Fibroblast of skin of abdomen (primary cell): ENCODE measurements at places on chromosomes 11 and 22.

- DNase-seq, result peak; percentile 53
Observed at GRCh38 chr11:62665599-62666258, 617 bp downstream of the CSKMT start.

- DNase-seq, result no peak
Observed at GRCh38 chr22:26464312-26464711, 19.3 kb downstream of the HPS4 start.

GRCh38 chr11:73359930-73360742 is 16.1 kb upstream of the RELT start:
- DNase-seq, result peak; percentile 35

DNA sequence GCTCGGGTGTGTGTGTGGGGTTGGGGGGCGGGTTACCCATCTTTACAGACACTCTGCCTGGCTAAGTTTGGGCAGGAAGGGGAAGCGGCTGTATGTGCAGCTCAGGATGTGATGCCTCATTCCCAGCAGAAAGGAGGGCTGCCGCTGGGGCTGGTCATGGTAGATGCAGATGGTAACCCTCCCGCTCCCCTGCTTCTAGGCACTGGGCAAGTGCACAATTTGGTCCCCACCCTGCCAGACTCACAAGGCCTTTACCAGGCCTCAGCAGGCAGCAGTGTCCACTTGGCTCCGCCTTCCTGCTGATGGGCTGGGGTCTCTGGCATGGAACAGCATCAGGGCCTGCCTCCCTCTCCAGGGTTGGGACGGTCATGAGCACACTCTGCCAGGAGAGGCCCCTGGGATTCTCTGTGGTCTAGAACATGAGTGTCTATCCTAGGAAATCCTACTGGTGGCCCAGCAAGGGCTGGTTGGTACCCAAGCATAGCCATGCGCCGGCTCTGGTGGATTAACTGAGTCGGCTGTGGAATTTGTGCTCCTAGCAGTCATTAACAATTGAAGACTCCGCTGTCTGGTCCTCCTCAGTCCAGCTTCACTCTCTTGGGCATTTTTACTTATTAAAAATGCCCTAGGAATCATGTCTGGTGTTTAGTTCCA is 4.2 kb downstream of the LMO1 start:
- DNase-seq, result no peak

DNA sequence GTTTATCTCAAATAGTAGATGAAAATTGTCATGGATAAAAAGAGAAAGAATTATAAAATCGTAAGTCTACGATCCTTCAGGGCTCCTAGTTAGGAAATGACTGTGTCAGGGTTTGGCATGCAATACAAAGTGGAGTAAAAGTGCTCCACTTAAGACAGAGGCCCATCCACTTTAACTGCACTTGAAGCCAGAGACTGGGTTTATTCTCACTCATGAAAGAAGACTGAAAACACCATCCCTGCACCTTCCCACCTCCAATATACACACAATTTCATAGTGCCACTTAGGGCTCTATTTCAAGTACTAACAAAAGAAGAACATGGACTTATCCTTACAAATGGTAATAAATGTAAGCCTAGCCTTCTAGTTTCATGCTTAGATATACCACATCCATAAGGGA is 70.7 kb downstream of the ANO5 start:
- no peak for DNase-seq

DNA sequence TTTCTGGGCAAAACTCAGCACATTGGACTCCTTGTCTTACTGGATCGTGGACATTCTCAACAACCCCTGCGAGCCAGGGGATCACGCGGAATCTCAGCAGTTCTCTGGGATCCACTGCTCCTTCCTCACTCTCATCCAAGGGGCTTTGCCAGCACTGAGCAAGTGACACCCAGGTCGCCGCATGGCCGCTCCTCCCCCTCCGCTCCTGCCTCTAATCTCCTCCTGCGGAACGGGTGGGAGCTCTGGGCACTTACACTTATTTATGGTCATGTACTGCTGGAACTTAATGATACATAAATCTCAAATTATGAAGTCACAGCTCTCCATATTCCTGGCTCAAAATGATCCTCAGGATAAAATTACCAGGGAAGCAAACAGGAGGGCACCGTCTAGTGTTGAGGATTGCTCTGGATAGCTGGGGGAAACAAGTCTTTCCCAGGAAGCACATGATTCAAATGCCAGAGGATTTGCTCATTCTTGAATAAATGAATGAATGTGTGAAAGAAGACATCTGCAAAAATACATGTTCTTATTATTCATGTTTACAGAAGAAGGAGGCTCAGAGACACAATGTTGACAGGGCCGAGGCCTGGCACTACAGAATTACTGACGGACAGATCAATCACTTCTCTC is 1077.3 kb downstream of the TBC1D22A start:
- peak; percentile 71 for DNase-seq

GRCh38 chr11:66498506-66498905 is 11.9 kb upstream of the BBS1 start:
- DNase-seq, result no peak

GRCh38 chr11:26283852-26284408 is 48.0 kb upstream of the ANO3 start:
- no peak for DNase-seq

GRCh38 chr22:46613606-46614021 is 6.6 kb upstream of the GRAMD4 start:
- no peak for DNase-seq

DNA sequence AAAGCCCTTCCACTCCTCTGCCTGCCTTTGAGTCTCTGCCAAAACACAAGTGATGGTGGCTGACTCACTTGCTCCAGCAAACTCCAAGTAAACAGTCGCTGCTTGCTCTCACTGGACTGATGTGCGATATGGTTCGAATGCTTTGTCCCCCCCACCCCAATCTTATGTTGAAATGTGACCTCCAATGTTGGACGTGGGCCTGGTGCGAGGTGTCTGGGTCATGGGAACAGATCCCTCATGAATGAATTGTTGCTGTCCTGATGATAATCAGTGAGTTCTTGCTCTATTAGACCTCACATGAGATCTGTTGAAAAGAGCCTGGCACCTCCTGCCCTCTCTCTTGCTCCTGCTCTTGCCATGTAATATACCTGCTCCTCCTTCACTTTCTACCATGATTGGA is 747.9 kb downstream of the OPCML start:
- peak; percentile 39 for DNase-seq
